Neural progenitor cell (in vitro differentiated cells): ENCODE measurements at places on chromosomes 2 and 18. TPM values are rescaled to one million over a fixed set of nuclear protein-coding genes. Genes with fewer than 3 reads are reported as not detected.

Gene LHCGR
- not detected in 2 replicates for total RNA-seq

Gene MTCL1
- 36.9 and 38.7 TPM in 2 replicates for total RNA-seq

Gene SCN7A
- total RNA-seq, result 0.81 and 1.0 TPM in 2 replicates

DNA sequence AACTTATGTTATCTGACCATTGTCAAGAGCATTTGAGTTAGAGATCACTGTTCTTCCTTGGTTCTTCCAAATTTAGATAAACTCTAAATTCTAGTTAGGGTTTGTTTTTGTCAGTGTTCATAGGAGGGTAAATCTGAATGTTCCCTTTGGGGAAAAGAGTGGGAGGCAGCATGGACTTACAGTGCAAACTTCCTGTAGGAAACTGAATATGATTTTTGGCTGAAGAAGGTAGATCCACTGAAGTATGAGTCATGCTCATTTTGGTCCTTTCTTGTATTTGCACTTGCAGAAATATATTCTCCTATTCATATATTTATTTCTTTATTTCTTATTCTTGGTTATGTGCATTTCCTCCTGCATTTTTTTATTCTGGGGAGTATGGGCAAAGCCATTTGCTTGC is 27.3 kb downstream of the CCDC85A start:
- DNase-seq, result no peak

DNA sequence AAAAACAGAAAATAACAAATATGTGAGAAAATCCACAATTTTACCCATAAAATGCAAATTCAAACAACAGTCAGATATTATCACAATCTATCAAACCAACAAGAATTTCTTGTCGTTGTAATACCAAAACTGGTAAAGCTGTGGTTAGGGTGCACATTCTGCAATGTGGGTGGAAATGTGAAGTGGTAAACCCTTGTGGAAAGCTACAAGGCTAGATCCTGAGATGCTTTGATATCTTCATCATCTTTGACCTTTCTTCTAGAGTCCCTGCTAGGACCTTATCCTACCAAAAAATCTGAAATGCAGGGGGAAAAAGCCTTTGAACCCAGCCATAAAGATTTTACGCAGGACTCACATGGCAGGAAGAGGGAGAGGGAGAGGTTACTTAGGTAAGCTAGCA is 17.2 kb upstream of the ATG16L1 start:
- no peak for DNase-seq

DNA sequence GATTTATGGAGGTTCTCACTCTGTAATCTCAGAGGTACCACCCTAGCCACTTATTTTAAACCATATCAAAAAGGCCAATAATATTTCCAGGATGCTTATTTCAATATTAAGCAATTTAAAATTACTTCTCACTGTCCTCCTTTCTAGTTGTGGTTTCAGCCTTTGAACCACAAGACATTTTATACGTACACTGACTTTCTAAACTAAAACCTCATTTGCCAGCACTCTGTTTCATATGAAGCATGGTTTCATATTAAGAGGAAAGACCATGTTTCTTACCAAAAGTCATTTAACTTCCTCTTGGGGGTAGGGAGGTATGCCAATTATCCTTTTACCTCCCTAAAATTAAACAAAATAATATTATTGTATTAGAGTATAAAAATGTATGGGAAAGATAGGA is 399.8 kb downstream of the CDH7 start:
- no peak for DNase-seq

GRCh38 chr2:163247847-163248220 is 409.3 kb upstream of the KCNH7 start:
- DNase-seq, result no peak
